ENCODE measurements at places on chromosomes 13 and 19. TPM values are rescaled to one million over a fixed set of nuclear protein-coding genes. Genes with fewer than 3 reads are reported as not detected.
A peak's percentile ranks its signal among the peaks of the same experiment; 100 is the strongest.

GRCh38 chr19:511101-511851 lies 4.0 kb downstream of the TPGS1 start:
- H3K36me3 ChIP-seq = peaks cover 6% of the 10 kb centered on the region
- peaks cover 36% of the 10 kb centered on the region for H3K4me1 ChIP-seq
- peak; percentile 72 for DNase-seq
- peak overlapping the region; percentile 75 for H3K27ac ChIP-seq

The SACS gene
- 7.0 TPM for total RNA-seq

- DNase-seq = no peak
- H3K36me3 ChIP-seq = peaks cover 7% of the 10 kb centered on the region
These were observed 10.2 kb upstream of the ZNF546 start for GRCh38 chr19:39986643-39987042.

DNA sequence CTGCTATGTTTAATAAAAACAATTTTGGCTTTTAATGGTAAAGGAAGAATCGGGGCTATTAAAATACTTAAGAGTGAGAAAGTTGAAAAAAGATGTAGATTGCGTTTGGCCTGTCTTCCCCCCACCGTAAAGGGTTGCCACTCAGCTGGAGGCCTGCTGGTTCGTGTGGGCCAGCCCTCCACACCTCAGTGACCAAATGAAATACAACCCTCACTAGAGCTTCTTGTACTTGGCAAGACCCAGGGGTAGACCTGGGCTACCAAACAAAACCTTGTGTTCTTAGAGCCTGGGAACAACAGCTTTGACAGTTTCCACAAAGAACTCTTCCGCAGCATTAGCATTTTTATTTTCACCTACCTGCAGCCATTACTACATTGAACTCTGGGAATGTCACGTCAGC lies 152.8 kb upstream of the PABPC3 start:
- no peak overlapping the region for H3K27ac ChIP-seq
- no peaks in the 10 kb centered on the region for H3K27me3 ChIP-seq
- H3K4me1 ChIP-seq = no peaks in the 10 kb centered on the region
- DNase-seq = no peak
- no peak overlapping the region for H3K4me3 ChIP-seq

DNA sequence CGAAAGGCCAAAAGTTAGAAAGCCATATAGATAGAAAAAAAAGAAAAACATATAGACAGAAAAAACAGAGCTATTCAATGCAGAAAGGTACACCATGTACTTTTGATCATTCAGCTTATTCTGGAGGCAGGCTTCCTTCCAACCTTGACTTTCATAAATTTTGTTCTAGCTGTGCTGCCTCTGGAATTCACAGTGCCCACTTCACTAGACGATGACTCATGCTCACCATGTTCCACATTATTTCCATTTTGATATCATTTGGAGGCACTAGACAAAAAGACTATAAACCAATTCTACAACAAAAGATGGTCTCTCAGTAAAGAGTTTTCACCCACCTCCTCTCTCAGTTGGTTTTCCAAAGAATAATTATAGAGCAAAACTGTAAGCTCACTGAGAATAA lies 229.0 kb upstream of the IPO5 start:
- H3K4me1 ChIP-seq = peaks cover 4% of the 10 kb centered on the region
- no peak overlapping the region for H3K4me3 ChIP-seq
- no peaks in the 10 kb centered on the region for H3K36me3 ChIP-seq
- H3K27ac ChIP-seq = no peak overlapping the region
- no peak for DNase-seq

DNA sequence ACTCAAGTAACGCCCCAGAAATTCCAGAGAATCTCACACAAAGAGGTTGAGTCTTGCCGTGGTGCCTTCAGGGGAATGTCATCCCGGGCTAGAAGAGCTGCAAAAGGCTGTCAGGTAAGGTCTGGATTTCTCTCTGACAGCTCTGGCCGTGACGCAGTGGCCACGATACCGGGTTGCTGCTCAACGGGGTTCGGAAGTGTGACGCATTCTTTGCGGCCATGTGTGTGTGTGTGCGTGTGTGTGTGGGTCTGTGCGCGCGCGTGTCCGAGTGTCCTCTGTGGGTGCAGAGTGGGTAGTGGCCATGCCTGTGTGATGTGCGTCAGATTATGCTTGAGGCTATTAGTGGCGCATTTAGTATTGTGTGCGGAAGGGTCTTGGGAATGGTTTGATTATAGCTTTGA lies 306 bp downstream of the ZNF540 start:
- DNase-seq = peak; percentile 86
- peak overlapping the region; percentile 72 for H3K4me3 ChIP-seq
- no peaks in the 10 kb centered on the region for H3K27me3 ChIP-seq

The S1PR4 gene
- 22.3 TPM for total RNA-seq

The TLE2 gene
- total RNA-seq = 58.6 TPM

The ZNF429 gene
- 14.0 TPM for total RNA-seq

The PCP2 gene
- 3.5 TPM for total RNA-seq

- H3K36me3 ChIP-seq = peaks cover 36% of the 10 kb centered on the region
- no peak overlapping the region for H3K27ac ChIP-seq
- H3K4me1 ChIP-seq = peaks cover 31% of the 10 kb centered on the region
These were observed 16.4 kb upstream of the C19orf33 start for GRCh38 chr19:38287604-38288003.

The CADM4 gene
- total RNA-seq = 8.7 TPM

The AP2A1 gene
- total RNA-seq = 61.2 TPM

- H3K27me3 ChIP-seq = no peaks in the 10 kb centered on the region
- H3K36me3 ChIP-seq = peaks cover 2% of the 10 kb centered on the region
- no peaks in the 10 kb centered on the region for H3K4me1 ChIP-seq
These were observed 55.6 kb downstream of the RCBTB2 start for GRCh38 chr13:48477191-48477855.

The C13orf42 gene
- not detected for total RNA-seq

The C1QTNF9B gene
- total RNA-seq = not detected

GRCh38 chr13:32381539-32381938 lies 46.4 kb downstream of the N4BP2L1 start:
- no peaks in the 10 kb centered on the region for H3K27me3 ChIP-seq
- no peaks in the 10 kb centered on the region for H3K4me1 ChIP-seq
- no peak for DNase-seq
- H3K4me3 ChIP-seq = no peak overlapping the region

DNA sequence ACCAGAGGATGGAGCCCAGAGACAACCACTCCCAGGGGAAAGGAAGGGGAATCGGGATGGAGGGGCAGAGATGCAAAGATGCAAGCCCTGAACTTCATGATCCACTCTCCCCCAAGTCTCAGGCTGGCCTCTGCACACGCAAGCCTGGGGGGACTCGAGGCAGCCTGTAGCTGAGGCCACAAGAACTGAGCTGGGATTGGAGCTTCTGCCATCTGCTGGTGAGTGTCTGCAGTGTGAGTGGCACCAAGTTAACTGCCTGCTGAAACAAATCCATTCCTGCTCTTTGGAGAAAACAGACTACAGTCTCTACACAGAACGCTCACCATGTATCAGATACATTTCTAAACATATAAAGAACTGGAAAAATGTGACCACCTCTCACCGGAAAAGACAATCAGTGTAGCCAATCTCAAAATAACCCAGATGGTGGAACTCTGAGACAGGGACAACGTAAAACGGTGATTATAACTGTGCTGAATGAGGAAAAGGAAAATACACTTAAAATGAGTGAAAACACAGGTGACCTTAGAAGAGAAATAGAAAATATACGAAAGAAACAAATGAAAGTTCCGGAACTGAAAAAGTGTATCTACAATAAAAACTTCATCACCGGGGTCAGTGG lies 62.1 kb downstream of the KLF2 start:
- H3K4me3 ChIP-seq = no peak overlapping the region

The C1QTNF9 gene
- not detected for total RNA-seq

DNA sequence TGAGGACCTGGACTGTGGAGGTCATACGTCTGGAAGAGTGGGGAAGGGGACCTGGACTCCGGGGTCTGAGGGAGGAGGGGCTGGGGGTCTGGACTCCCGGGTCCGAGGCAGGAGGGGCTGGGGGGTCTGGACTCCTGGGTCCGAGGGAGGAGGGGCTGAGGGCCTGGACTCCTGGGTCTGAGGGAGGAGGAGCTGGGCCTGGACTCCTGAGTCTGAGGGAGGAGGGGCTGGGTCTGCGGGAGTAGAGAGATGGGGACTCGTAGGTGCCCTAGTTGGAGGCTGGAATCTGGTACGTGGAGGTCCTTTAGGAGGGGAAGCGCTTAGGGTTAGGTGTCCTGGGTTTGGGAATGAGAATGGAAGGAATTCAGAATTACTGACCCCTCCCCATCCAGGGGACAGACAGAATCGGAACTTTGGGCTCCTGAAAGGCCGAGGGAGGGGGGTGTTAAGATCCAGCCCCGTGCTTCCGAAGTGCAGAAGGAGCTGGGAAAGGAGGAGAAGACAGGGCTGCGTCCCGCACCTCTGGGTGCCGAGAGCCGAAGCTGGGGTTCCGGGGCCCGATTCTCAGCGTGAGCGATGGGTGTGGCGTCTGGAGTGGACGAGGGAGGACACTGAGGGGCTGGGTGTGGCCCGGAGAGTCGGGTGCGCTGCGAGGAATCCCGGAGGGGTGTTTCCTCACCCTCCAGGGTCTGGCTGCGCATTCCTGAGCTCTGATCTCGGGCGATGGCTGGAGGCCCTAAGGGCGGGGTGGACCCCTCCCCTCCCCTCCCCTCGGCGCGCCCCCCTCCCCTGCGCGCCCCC lies 608 bp downstream of the MYADM start:
- peaks cover 9% of the 10 kb centered on the region for H3K36me3 ChIP-seq
- no peaks in the 10 kb centered on the region for H3K27me3 ChIP-seq
- H3K27ac ChIP-seq = peak overlapping the region; percentile 96
- peaks cover 27% of the 10 kb centered on the region for H3K4me1 ChIP-seq
- H3K4me3 ChIP-seq = peak overlapping the region; percentile 75

GRCh38 chr19:9076901-9077300 lies 10.0 kb upstream of the OR1M1 start:
- DNase-seq = no peak
- H3K4me1 ChIP-seq = no peaks in the 10 kb centered on the region
- no peak overlapping the region for H3K4me3 ChIP-seq
- no peaks in the 10 kb centered on the region for H3K27me3 ChIP-seq
- H3K36me3 ChIP-seq = no peaks in the 10 kb centered on the region

The ZNF816 gene
- 9.8 TPM for total RNA-seq

DNA sequence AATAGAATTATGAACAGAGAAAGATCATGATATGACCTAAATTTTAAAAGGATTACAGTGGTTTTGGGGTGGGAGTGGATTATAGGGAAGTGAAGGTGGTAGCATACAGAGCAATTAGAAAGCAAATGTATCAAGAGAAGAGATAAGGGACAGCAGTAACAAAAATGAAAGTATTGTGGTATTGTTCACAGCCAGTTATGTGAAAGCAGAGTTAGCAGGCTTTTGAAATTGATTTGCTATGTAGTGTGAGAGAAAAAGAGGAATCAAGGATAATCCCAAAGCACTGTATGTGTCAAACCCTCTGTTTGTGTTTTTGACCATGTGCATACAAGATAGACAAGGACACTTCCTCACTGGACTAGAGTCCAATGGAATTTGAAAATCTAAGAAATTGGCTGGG lies 1721.4 kb downstream of the PCDH9 start:
- no peak overlapping the region for H3K4me3 ChIP-seq
- no peaks in the 10 kb centered on the region for H3K4me1 ChIP-seq
- no peak for DNase-seq

- H3K27ac ChIP-seq = no peak overlapping the region
- no peaks in the 10 kb centered on the region for H3K27me3 ChIP-seq
- peaks cover 3% of the 10 kb centered on the region for H3K4me1 ChIP-seq
- H3K4me3 ChIP-seq = no peak overlapping the region
These were observed 14.8 kb downstream of the RABAC1 start for GRCh38 chr19:41944336-41944735.

The IL4I1 gene
- 1.8 TPM for total RNA-seq

DNA sequence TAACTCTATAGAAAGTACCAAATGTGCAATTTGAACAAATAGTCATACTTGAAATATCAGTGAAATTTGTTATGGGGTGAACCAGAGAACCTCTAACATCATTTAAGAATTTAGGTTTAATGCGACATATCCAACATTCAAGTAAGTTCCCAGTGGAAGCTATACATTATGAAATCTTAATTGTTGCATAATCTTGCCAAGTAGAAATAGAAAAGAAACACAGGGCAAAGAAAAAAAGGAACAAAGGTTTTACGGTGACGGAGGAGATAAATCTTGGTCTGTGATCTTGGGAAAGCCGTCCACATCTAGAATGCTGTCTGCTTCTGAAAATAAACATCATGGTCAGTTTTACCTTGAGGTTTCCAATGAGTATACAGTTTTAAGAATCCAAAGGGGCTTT lies 445.7 kb downstream of the RFC3 start:
- H3K27me3 ChIP-seq = no peaks in the 10 kb centered on the region
- no peak overlapping the region for H3K27ac ChIP-seq
- H3K4me3 ChIP-seq = no peak overlapping the region
- H3K36me3 ChIP-seq = no peaks in the 10 kb centered on the region
- no peaks in the 10 kb centered on the region for H3K4me1 ChIP-seq
- no peak for DNase-seq

DNA sequence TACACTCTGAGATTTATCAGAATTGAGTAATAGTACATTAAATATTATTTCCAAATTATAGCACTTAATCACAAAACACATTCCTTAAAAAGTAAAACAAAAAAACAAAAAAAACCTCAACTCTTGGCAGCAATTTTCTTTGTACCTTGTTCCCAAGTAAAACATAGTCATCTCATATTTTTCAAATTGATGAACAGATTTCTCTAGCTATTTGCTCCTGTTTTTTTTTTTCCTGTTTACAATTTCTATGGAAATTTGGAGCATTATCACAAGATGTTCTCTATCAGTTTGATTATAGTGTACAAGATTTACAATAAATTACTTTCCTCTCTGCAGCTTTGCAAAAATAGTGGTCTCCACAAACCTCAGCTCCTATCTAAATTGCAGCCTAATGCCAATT lies 25.0 kb downstream of the RFC3 start:
- H3K27me3 ChIP-seq = no peaks in the 10 kb centered on the region
- no peak overlapping the region for H3K4me3 ChIP-seq
- no peak for DNase-seq
- no peaks in the 10 kb centered on the region for H3K36me3 ChIP-seq
- H3K27ac ChIP-seq = no peak overlapping the region

The PDE4C gene
- total RNA-seq = 7.6 TPM

- no peak overlapping the region for H3K27ac ChIP-seq
- no peaks in the 10 kb centered on the region for H3K27me3 ChIP-seq
- no peak for DNase-seq
- peaks cover 18% of the 10 kb centered on the region for H3K4me1 ChIP-seq
- no peaks in the 10 kb centered on the region for H3K36me3 ChIP-seq
- no peak overlapping the region for H3K4me3 ChIP-seq
These were observed 3.4 kb upstream of the POMP start for GRCh38 chr13:28655561-28655960.

The TRAPPC5 gene
- 83.9 TPM for total RNA-seq

GRCh38 chr13:60032851-60033250 lies 130.9 kb downstream of the DIAPH3 start:
- no peak overlapping the region for H3K4me3 ChIP-seq
- H3K27me3 ChIP-seq = no peaks in the 10 kb centered on the region
- no peak for DNase-seq
- H3K36me3 ChIP-seq = no peaks in the 10 kb centered on the region
- no peaks in the 10 kb centered on the region for H3K4me1 ChIP-seq
- H3K27ac ChIP-seq = no peak overlapping the region

The ELSPBP1 gene
- not detected for total RNA-seq

GRCh38 chr13:41137241-41137640 lies 4.6 kb upstream of the KBTBD6 start:
- H3K27me3 ChIP-seq = no peaks in the 10 kb centered on the region
- no peak overlapping the region for H3K27ac ChIP-seq
- no peaks in the 10 kb centered on the region for H3K36me3 ChIP-seq
- DNase-seq = no peak
- H3K4me3 ChIP-seq = no peak overlapping the region

GRCh38 chr13:81779876-81780275 lies 1439.0 kb upstream of the SPRY2 start:
- H3K27ac ChIP-seq = no peak overlapping the region
- H3K4me1 ChIP-seq = no peaks in the 10 kb centered on the region
- H3K36me3 ChIP-seq = no peaks in the 10 kb centered on the region

The KCNN4 gene
- total RNA-seq = 7.3 TPM

The KLK4 gene
- total RNA-seq = not detected
